NCI-H2081 treated with DMSO at 0.1 percent for 48 hours (cell line): ENCODE measurements at places on chromosomes 2 and 18.

DNA sequence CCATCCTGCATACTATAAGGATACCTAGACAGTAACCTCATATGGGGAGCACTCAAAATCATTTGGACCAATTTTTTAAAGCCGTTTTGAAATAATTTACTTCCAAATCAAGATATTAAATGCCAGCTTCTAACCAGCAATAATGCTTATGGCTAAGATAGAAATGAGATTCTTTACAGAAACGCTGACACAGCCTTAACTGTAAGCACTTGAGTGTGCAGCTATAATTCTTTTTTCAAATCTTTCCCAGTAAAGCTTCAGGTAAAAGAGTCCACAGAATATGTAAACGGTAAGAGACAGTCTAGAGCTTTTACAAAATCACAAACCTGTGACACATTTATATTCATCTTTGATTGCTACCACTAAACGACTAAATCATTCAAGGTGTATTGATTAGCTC lies 4.5 kb downstream of the NXPH2 start:
- no peak for DNase-seq

- DNase-seq: no peak
Measured at GRCh38 chr2:238483656-238484055, 56.9 kb downstream of the ASB1 start.

DNA sequence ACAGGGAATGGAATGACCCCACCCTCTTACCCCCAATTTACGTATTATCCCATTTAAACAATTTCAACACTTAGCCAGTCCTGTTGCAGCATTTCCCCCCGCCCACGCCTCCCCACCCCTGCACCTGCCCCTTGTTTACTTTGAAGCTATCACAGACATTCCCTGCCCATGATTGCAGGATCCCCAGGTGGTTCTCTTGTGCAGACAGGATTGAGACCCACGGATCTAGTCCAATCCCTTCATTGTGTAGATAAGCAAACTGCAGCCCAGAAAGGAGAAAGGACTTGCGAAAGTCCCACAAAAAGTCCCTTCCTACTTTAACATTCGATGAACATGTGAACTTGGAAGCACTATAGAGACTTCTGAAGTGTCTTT lies 38.9 kb downstream of the TMEM17 start:
- no peak for DNase-seq

GRCh38 chr2:54668711-54669110 lies 54.8 kb upstream of the EML6 start:
- DNase-seq: no peak

- no peak for DNase-seq
Measured at GRCh38 chr18:28036488-28036887, 140.4 kb downstream of the CDH2 start.

DNA sequence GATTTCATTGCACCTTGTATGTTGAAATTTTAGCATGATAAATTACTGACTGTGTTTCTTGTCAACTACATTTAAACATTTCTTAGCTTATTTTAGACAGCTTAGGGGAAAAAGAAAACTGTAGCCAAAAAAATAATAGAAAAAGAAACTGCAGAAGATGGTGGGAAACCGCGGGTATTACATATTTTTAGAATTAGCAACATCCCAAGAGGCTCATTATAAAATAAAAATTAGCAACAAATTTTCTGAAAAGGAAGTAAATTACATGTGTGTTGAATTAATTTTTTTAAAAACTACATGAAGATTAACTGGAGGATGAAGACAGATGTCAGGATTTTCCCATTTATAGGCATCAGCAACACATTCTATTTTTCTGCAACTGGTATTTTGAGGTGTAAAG lies 4.3 kb downstream of the PELI1 start:
- DNase-seq: no peak

DNA sequence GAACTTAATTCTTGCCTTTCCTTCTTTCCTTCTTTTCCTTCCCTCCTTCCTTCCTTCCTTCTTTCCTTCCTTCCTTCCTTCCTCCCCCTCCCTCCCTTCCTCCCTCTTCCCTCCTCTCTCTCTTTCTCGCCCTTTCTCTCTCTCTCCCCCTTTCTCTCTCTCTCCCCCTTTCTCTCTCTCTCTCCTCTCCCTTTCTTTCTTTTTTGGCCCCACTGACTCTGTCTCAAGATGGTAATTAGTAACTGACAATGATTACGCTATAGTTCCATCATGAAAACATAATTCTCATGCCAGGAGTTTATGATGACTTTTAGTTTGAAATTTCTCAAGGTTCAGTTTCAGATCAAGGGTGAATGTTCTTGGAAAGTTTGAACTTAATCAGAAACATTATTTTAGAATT lies 14.8 kb upstream of the CTLA4 start:
- no peak for DNase-seq

- DNase-seq: no peak
Measured at GRCh38 chr2:191266201-191266600, 21.0 kb downstream of the MYO1B start.

DNA sequence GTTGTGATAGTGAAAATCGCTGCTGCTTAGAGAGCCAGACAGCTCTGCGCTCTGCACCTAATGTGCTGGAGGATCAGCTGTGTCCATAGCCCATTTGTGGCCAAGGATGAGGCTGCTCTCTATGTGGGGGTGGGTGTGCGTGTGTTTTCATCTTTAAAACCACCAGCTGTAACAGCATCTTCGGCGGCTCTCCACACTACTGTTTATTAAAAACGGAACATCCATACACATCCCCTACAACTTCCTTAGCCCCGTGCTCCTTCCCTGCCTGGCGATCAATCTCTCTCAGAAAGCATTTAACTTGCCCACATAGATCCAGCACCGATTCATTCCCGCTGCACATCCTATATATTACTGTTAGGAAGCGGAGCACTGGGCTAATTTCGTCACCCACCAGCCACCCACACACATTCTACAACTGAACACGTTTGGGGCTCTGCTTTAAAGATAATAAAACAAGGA lies 1.6 kb downstream of the CELF4 start:
- DNase-seq: no peak

GRCh38 chr18:48841381-48842258 lies 109.1 kb downstream of the SMAD7 start:
- DNase-seq: no peak

DNA sequence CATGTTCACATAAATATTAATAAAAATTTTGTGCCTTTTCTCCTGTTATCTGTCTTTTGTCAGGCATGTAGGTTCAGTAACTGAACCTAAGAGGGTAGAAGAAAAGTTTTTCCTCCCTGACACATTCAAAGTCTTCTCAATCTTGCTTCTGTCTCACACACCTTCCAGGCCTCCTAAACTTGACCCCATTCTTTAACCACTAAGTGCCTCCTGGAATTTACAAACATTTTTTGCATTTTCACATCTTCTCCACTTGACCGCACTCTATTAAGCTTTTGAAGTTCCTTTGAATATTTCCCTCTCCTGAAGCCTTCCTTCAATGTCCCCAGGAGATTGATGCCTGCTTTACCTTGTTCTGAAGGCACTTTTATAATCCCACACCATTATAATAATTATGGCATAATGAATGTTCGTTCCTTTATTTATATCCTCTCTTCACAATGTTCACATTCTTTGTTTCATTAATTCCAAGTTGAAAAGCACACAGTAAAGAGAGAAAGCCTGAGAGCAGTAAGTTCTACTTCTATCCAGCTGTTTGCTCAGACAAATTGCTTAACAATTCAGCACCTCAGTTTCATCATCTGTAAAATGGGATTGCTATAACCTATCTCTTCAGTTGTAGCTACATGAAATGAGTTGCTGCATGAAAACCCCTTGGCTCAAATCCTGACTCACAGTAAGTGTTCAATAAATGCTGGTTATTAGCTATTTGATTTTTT lies 184.8 kb upstream of the KLHL29 start:
- no peak for DNase-seq
